SJSA1 (cell line): ENCODE measurements at places on chromosomes 5 and 9. TPM values are rescaled to one million over a fixed set of nuclear protein-coding genes. Genes with fewer than 3 reads are reported as not detected.

PCDHB15 gene
- total RNA-seq, result 0.74 and 1.0 TPM in 2 replicates

RNF180 gene
- total RNA-seq, result 0.79 TPM in 1 of 2 replicates, not detected in the other

- no peak for DNase-seq
Observed at GRCh38 chr5:65728218-65728617, 6.2 kb downstream of the NLN start.

- peak; percentile 79 for DNase-seq
Observed at GRCh38 chr5:150523472-150524350, 15.8 kb downstream of the NDST1 start.

DNA sequence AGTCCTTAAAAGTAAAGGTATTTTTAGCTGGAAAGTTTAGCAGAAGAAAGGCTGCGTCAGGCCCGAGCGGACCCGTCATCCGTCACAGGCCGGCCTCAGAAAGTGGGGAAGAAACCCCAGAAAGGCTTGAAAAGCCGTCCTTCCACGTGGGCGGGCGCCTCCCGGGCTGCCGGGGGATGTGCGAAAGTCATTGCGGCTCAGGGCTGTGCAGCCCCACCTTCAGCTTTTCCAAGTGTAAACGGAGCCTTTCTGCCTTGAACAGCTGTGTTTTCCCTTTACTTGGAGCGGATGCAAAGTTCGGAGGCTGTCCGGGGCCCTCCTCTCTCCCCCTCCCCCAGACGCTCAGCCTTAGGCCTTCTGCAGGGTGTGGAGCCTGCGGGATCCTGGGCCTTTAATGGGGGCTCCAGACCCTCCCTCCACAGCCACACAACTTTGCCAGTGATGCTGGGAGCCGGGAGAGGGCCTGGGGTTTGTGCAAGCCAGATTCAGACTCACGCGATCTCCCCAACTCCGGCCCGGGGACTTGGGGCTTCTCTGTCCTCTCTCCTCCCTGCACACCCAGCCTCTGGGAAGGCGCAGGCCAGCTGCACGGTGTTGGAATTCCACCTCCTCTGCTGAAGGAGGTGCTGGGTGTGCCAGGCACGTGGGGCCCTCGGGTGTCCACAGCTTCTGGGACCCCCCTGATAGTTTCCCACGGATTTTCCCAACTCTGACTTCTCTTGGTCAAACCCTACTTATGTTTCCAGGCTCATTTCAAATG lies 95.5 kb upstream of the RAPGEF1 start:
- no peak for DNase-seq

GPX3 gene
- 10.5 and 12.2 TPM in 2 replicates for total RNA-seq

GRCh38 chr5:144913661-144914060 lies 743.0 kb downstream of the KCTD16 start:
- DNase-seq, result no peak

GRCh38 chr5:84014966-84015365 lies 294.3 kb upstream of the HAPLN1 start:
- no peak for DNase-seq

CTNND2 gene
- total RNA-seq, result 0.03 TPM in 1 of 2 replicates, not detected in the other

DNA sequence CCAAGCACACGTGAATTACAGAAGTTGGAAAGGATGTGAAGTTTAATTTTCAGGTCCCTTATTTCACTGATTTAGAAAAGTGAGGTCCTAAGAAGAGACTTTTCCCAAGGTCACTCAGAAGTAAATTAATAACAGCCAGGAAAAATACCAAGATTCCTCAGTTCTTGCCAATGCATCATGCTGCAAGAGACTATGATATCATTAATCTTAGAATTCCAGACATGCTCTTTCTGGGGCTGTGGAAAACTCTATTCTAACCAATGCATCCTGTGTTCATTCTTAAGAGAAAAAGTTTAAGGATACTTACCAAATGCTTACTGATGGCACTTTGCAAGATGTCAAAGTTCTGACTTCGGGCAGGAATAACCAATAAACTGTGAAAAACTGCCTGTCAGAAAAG lies 42.8 kb downstream of the TEX10 start:
- DNase-seq, result no peak

DNA sequence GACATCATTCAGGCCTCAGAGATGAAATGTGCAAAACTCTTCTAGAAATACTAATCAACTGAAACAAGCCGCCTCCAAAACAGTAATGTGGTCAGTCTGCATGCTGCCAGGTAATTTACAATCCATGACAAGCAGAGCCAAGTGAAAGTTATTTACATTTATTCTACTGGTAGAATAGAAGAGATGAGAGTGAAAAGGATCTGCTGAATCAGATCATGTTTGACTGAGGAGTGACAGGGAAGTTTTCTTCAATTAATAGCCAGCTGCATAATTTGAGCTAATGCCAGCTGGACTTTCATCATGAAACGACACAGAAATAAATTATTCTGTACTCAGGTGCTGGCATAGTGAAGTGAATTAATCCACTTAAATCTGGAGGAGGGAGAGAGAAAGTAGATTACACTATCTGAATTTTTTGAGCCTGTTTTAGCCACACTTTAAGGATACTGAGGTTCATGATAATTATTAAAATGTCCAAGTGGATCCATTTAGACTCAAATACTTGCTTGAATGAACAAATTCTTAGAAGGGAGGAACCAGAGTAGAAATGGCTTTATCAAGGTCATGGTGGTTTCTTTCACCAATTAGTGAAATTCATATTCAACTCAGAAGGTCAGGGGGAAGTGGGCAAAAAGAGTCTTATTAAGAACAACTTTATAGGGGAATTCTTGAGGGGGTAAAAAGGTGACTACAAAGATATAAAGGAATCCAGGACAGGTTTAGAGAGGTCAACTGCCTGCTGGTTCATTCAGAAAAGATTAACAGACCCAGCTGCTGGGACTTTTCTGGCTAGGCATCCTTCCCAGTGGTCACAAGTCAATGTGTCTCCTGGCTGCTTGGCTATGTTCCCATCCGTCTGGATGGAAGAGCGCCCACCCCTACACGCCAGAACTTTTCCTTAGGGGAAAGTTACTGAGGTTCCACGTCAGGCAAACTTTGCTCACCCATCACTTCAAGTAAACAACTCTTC lies 350.4 kb downstream of the PDE4D start:
- no peak for DNase-seq

DNA sequence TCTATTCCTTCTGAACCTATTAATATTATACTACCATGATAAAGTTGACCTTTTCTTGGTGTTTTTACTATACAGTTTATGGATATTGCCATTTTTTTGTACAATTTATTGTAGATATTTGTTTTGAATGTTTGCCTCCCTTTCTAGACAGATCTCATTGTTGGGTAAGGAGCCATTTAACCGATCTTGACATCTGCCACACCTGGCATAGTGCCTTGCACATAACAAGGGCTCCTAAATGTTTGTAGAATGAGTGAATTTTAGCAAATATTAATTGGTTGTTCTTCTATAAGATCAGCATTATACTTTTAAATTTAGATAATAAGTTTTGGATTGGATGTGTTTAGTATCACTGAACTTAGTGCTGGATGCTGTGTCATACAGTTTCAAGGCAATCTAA lies 175.3 kb downstream of the GDNF start:
- DNase-seq, result no peak

- DNase-seq, result no peak
Observed at GRCh38 chr9:87233899-87234455, 263.7 kb upstream of the DAPK1 start.

GRCh38 chr5:147611483-147611882 lies 101.6 kb upstream of the DPYSL3 start:
- no peak for DNase-seq

NOL8 gene
- total RNA-seq, result 16.3 and 25.1 TPM in 2 replicates

GRCh38 chr9:33818847-33819500 lies 2.0 kb downstream of the UBE2R2 start:
- no peak for DNase-seq

- peak; percentile 38 for DNase-seq
Observed at GRCh38 chr9:135036861-135037465, 50.5 kb upstream of the OLFM1 start.

NADK2 gene
- 14.3 and 22.2 TPM in 2 replicates for total RNA-seq
